ENCODE measurements at places on chromosomes 3 and 15. TPM values are rescaled to one million over a fixed set of nuclear protein-coding genes. Genes with fewer than 3 reads are reported as not detected.

FES gene
- 11.9 TPM for total RNA-seq

ZNF80 gene
- total RNA-seq: not detected

PRR20G gene
- total RNA-seq: not detected

ZNF502 gene
- total RNA-seq: 3.4 TPM

ZCWPW2 gene
- total RNA-seq: 2.2 TPM
